ENCODE measurements at places on chromosomes 3 and 15. TPM values are rescaled to one million over a fixed set of nuclear protein-coding genes. Genes with fewer than 3 reads are reported as not detected.

GRCh38 chr3:197801891-197802778 lies 11.1 kb downstream of the LRCH3 start:
- no peaks in the 10 kb centered on the region for H3K4me1 ChIP-seq
- no peaks in the 10 kb centered on the region for H3K36me3 ChIP-seq
- H3K4me3 ChIP-seq, result no peak overlapping the region
- no peak overlapping the region for H3K27ac ChIP-seq
- H3K27me3 ChIP-seq, result no peaks in the 10 kb centered on the region
- DNase-seq, result no peak

DNA sequence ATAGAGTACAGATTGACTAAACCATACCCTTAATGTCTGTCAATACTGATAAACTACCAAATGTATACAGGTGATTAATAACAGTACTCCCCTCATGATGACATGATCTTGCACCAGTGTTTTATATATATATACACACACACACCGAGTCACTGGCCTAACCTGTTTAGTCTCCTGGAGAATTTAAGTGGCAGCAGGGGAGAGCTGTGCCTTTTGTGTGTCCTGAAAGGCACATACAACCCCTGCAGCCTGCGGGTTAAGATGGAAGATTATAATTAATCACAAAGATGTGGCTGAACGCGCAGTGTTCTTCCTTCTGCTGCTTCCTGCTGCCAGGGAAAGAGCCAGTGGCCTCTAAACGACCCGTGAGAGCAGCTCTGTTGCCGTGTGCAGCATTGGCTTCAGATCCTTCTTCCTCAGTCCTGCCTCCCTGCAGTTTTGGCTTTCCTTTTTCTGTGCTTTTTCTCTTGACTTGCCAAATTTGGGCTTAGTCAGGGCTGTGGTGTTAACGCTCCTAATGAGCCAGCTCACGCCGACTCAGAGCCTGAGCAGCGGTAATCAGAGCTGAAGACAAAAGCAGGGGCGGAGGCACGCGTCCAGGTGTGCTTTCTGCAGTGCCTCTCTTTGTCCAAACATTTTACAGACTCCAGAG lies 42.5 kb upstream of the UBE3A start:
- no peaks in the 10 kb centered on the region for H3K4me1 ChIP-seq
- no peaks in the 10 kb centered on the region for H3K36me3 ChIP-seq
- no peak for DNase-seq
- no peak overlapping the region for H3K27ac ChIP-seq
- no peaks in the 10 kb centered on the region for H3K27me3 ChIP-seq
- no peak overlapping the region for H3K4me3 ChIP-seq

DNA sequence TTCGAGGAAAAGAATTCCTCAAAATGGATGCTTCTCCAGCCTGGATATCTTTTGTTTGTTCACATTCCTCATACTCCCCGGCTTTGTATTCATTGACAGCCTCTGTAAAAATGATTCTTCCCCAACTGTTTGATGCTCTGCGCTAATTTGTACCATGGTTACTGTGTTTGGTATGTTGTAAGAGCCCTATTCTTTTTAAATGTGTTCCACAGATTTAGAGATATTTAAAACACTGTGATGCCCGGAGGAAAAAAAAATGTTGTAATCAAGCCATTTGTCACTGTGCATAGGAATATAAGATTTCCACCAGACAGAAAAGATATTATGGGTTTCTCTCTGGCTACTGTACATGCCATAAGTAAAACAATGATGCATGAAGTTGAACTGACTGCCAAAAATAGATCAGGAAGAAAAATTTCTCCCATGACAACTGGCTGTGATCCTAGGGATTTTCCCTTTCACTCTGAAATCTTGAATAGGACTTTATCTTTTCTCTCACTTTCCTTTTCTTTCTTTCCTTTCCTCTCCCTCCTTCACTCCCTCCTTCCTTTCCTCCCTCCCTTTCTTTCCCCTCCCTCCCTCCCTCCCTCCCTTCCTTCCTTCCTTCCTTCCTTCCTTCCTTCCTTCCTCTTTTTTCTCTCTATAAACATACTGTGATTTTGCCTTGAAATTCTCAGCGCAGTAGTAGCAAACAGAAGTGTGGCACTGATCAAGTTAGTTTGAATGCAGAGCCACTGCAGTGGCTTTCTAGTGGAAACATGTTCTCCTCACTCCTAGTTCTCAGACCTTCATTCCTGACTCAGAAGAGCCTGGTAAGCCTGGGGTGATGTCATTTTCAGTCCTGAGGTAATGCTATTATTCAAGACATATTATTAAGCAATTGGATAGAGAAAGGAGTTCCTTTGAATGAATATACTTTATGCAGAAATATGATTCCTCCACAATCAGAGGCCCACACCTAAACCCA lies 254.9 kb upstream of the TBL1XR1 start:
- H3K4me1 ChIP-seq, result peaks cover 14% of the 10 kb centered on the region
- H3K36me3 ChIP-seq, result no peaks in the 10 kb centered on the region
- no peak overlapping the region for H3K4me3 ChIP-seq
- peak overlapping the region; percentile 66 for H3K27ac ChIP-seq

LRRC28 gene
- total RNA-seq, result 63.5 TPM

- no peaks in the 10 kb centered on the region for H3K4me1 ChIP-seq
- no peak overlapping the region for H3K4me3 ChIP-seq
- no peaks in the 10 kb centered on the region for H3K36me3 ChIP-seq
- no peaks in the 10 kb centered on the region for H3K27me3 ChIP-seq
- no peak overlapping the region for H3K27ac ChIP-seq
Measured at GRCh38 chr3:42005401-42005800, 43.5 kb upstream of the ULK4 start.

KIF7 gene
- total RNA-seq, result 3.0 TPM

GOLGA8R gene
- 2.0 TPM for total RNA-seq

- no peaks in the 10 kb centered on the region for H3K4me1 ChIP-seq
- no peaks in the 10 kb centered on the region for H3K36me3 ChIP-seq
- no peak for DNase-seq
- H3K27ac ChIP-seq, result no peak overlapping the region
Measured at GRCh38 chr15:51223771-51224229, 114.6 kb downstream of the CYP19A1 start.

DNA sequence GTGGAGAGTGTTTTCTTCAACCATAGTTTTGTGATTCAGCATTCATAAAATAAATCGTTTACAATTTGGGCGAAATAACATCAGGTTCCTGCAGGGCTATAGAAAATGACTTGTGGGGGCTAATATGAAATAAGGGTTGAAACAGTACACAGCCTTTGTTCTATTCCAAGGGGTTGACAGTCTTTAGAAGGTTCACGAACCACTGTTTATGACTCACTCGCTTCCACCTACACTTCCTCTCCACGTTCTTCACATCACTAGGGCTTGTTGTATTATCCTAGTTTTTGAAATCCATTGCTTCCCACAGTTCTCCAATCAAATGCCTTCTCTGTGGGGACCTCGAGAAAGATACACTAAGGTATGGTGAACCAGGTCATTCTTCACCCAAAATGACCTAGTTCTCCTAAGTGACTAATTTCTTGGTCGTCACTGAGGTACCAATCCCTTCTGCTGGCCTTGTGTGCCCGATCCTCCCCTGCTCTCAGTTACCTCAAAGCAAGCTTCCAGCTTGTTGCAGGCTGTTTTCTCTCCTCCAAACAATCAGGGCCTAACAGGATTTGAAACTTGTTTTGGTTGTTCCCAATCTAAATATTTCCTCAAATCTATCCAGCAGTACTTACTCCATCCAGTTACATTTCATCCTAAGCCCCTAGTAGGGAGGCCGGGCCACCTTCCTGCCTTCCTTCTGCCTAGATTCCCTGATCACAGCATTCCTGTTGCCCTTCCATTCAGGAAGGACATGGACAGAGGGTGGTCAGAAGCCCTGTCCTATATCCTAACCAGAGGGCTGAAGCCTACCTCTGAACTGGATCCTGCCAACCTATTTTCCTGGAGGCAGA lies 23.1 kb upstream of the TBL1XR1 start:
- H3K27me3 ChIP-seq, result no peaks in the 10 kb centered on the region
- no peaks in the 10 kb centered on the region for H3K4me1 ChIP-seq

DNA sequence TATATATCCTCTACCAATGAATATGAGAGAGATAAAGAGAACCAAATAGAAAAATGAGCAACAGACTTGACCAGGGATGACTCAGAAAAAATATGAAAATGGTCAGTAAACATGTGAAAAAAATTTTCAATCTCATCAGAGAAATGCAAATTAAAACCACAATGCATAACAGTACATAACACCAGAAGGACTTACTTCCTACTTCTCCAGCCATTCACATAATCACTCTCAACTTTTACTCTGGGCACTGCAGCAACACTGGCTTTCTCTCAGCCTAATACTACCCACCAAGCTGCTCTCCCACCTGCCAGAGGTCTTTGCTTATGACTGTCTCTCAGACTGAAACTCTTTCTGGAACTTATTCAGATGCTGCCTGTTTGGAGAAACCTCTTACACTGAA lies 49.4 kb downstream of the DPH6 start:
- no peak overlapping the region for H3K4me3 ChIP-seq
- no peaks in the 10 kb centered on the region for H3K36me3 ChIP-seq
- H3K27me3 ChIP-seq, result no peaks in the 10 kb centered on the region
- DNase-seq, result no peak

GRCh38 chr3:195802261-195802701 lies 9.4 kb downstream of the MUC4 start:
- no peak overlapping the region for H3K4me3 ChIP-seq
- H3K36me3 ChIP-seq, result no peaks in the 10 kb centered on the region
- no peak for DNase-seq
- peaks cover 10% of the 10 kb centered on the region for H3K4me1 ChIP-seq
- no peaks in the 10 kb centered on the region for H3K27me3 ChIP-seq

GRCh38 chr15:57784081-57784511 lies 77.6 kb downstream of the POLR2M start:
- peaks cover 4% of the 10 kb centered on the region for H3K4me1 ChIP-seq
- no peak overlapping the region for H3K4me3 ChIP-seq
- no peak overlapping the region for H3K27ac ChIP-seq
- no peaks in the 10 kb centered on the region for H3K27me3 ChIP-seq

GRCh38 chr3:179247289-179248015 lies 3.5 kb downstream of the KCNMB3 start:
- H3K36me3 ChIP-seq, result no peaks in the 10 kb centered on the region
- no peak overlapping the region for H3K27ac ChIP-seq
- no peaks in the 10 kb centered on the region for H3K27me3 ChIP-seq

DNA sequence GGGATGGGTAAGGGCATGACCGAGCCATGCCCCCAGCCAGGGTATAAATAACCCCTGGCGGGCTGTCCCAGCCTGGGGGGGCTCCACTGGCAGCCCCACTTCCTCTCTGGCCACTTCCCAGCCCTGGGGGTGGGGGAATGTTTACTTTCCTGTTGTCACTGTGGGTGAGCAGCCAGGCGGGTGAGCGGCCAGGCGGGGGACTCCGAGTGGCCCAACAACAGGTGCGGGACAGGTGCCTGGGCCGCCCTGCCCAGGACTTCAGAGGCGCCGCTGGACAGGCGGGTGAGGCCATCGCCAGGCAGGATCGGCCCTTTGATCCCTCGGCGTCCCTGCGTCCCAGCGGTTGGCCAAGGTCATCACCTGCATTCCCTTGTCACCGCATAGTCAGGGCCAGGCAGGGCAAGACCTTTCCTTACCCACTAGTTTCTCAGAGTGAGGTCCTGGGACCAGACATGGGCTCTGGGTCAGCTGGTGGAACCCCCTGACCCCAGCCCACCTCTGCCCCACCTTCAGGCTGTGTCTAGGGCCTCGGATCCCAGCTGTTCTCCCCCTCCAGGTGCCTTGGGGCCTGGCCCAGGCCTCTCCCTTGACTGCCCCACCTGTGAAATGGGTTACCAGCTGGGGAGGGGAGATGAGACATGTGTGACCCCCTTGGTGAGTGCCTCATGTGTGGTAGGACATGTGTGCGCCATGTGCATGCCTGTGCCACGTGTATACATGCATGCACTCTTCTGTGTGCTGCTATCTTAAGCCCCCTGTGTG lies 16.6 kb downstream of the SEMA3F start:
- peaks cover under 1% of the 10 kb centered on the region for H3K27me3 ChIP-seq
- no peak overlapping the region for H3K4me3 ChIP-seq
- peak; percentile 48 for DNase-seq
- H3K36me3 ChIP-seq, result no peaks in the 10 kb centered on the region

DNA sequence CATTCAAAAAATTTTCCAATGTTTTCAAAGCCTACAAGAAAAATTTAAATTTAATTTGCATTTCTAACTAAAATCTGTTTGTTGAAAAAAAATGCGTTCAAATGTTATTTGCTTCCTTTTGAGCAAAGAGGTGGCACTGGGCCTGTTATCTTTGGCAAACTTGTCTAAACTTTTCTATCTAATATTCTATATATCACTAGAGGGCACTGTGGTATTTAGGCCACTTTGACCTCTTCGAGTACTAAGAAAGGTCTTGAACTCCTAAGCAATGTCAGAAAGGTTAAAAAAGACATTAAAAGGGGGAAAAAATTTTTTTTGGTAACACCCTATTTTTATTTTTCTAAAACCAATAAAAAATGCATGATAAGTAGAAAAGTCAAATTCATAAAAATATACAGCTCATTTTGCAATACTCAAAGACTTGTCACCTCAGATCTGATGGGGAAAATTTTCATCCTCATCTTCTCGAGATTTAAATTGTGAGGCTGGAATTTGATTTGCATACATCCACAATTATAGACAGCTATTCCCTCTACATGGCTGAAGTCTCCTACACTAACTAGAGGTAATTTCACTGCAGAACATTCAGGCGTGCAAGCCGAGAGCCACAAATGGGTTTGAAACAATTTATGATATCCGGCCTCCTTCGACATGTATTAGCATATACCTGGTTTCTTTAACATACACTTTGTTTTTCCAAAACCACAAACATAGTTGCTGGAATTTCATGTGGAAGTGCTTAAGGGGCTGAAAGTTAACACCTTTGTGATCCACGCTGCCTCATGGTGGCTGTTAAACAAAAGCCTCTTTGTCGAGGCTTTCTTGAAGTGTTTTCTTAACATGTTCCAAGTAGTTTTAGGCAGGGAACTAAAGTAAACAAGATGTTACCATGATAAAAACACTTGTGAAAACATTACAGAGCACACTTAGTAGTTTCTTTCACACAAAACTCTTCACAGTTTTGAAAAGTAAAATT lies 576.4 kb downstream of the FOXP1 start:
- H3K4me3 ChIP-seq, result no peak overlapping the region
- peak; percentile 17 for DNase-seq
- peaks cover 9% of the 10 kb centered on the region for H3K4me1 ChIP-seq
- peak overlapping the region; percentile 62 for H3K27ac ChIP-seq

- H3K27me3 ChIP-seq, result no peaks in the 10 kb centered on the region
- H3K4me1 ChIP-seq, result peaks cover 37% of the 10 kb centered on the region
Measured at GRCh38 chr3:45180051-45180450, 33.9 kb upstream of the CDCP1 start.

PIGZ gene
- 11.1 TPM for total RNA-seq

GAP43 gene
- 0.60 TPM for total RNA-seq

- no peak overlapping the region for H3K27ac ChIP-seq
- no peaks in the 10 kb centered on the region for H3K4me1 ChIP-seq
- no peaks in the 10 kb centered on the region for H3K27me3 ChIP-seq
- no peak for DNase-seq
Measured at GRCh38 chr3:127524296-127524896, 66.1 kb downstream of the TPRA1 start.
